Stimulated activated CD4-positive, alpha-beta T cell treated with anti-CD3 and anti-CD28 coated beads, Interleukin-4, amount 100 ng/mL, for 24 hours (primary cell): ENCODE measurements at places on chromosomes 1 and 21.

- no peak for DNase-seq
These were observed 257.8 kb upstream of the CHRM3 start for GRCh38 chr1:239128541-239128940.

GRCh38 chr1:44784094-44785028, 3.6 kb downstream of the BEST4 start:
- no peak for DNase-seq

GRCh38 chr1:2595261-2595811, 8.8 kb downstream of the PRXL2B start:
- no peak for DNase-seq

DNA sequence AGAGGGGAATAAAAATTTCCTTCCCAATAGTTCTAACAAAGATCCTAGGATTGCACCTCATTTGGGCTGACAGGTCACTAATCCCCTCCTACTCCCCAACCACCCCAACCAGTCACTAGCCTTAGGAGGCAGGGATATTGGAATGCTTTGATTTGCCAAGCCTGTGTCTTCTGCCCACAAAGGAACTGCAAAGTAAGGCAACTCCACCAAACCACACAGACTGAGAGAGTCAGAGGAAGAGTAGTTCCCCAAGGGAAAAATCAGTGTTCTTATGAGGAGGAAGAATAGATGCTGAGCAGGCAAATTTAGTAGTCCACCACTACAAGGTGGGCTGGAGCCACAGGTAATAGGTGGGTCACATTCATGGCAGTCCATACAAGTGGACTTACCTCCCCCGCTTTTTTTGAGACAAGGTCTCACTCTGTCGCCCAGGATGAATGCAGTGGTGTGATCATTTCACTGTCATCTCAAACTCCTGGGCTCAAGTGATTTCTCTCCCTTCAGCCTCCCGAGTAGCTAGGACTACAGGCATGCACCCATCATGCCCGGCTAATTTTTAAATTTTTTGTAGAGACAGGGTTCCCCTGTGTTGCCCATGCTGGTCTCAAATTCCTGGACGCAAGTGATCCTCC, 3.7 kb upstream of the TMEM39B start:
- DNase-seq = no peak

- no peak for DNase-seq
These were observed 110.5 kb downstream of the HHAT start for GRCh38 chr1:210438928-210439841.

GRCh38 chr1:174262349-174263241, 103.3 kb downstream of the RABGAP1L start:
- no peak for DNase-seq

DNA sequence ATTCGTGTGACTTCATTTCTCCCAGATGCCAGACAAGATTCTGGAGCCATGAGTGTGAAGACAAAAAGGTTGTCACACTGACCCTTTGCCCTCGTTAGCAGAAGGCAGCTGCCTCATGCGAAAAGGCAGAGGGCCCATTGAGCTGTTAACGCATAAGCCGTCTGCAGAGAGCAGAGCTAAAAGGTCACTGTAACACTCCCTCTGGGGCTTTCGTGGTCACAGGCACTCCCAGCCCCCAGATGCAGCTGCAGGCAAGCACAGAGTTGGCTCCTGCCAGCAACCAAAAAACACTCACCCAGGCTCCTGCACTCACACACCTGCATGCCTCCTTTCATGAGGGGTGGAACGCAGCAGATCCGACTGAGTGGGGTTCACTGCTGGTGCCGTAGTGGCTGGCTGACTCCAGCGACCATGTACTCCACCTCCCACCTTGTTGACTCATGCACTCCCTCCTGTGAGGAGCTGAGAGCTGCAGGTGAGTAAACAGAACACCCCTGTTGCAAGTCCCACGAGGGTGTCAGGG, 287.5 kb downstream of the SMYD3 start:
- DNase-seq = no peak

- DNase-seq = no peak
These were observed 37.2 kb upstream of the TNFRSF1B start for GRCh38 chr1:12129624-12130023.

DNA sequence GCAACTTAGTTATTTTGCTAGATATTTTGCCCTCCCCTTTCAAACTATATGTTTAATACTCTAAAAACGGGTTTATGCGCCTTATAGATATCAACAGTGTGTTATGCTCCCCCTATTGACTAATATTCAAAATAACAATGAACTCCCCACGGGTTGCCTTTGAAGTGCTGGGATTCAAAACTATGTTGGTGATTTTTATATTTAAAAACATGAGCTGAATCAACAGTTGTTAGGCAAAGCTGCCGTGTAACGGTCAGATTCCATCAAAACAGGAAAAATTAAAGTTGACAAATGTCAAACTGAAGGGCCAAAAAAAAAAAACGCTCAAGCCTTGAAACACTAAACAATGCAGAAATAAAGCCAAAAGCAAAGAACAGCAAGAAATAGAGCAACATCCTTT, 2.5 kb downstream of the TGFBR3 start:
- DNase-seq = no peak

DNA sequence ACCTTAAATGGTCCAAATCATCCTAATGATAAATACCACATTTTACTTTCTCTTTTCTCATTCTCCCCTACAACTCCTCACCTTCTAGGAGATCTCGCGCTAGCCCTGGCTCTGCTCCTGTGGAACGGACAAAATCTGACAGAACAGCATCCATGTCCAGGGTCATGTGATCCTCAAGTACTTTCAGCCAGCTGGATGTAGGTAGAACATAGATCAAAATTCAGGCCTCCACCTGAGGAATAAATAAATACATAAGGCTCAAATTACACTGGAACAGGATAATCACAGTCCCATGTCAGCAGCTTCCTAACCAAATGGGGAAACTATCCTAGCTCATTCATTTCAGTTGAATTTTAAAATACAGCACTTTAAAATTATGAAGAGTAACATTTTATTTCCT, 33.2 kb downstream of the OTUD7B start:
- DNase-seq = no peak

- no peak for DNase-seq
These were observed 126.9 kb downstream of the NOS1AP start for GRCh38 chr1:162196387-162196786.
